ENCODE measurements at places on chromosomes 16 and 17.

DNA sequence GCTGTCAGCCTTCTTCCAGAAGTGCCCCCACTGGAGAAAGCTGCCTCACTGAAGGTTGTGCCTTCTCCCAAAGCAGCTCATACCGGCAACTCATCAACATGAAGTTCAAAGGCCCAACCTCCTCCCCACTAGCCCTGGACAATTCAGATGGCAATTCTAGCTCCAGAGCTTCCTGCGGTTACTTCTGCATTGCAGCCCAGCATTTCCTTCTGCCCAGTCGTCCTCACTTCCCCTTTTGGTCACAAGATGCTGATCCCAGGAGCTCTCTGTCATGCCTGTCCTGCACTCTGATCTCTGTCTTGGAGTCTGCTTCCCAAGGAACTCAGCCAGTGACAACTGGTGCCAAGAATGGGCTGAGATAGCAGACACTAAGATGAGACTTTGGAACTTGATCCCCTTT is 178.2 kb upstream of the SOX9 start:
- DNase-seq, result no peak

- DNase-seq, result no peak
These were observed 12.3 kb downstream of the KANSL1 start for GRCh38 chr17:46180892-46181274.

GRCh38 chr17:5354886-5355415 is 64.5 kb downstream of the NUP88 start:
- no peak for DNase-seq

GRCh38 chr16:13136901-13137300 is 235.5 kb downstream of the SHISA9 start:
- DNase-seq, result no peak

DNA sequence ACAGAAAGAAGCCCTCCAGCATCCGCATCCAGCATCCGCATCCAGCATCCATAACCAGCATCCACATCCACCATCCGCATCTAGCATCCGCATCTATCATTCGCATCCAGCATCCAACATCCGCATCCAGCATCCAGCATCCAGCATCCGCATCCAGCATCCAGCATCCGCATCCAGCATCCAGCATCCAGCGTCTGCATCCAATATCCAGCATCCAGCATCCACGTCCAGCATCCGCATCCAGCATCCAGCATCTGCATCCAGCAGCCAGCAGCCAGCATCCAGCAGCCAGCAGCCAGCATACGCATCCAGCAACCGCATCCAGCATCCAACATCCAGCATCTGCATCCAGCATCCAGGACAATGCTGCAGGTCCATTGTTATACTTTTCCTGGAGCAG is 671.0 kb upstream of the C16orf82 start:
- DNase-seq, result no peak

- DNase-seq, result no peak
These were observed 56.0 kb upstream of the FA2H start for GRCh38 chr16:74830648-74831047.

DNA sequence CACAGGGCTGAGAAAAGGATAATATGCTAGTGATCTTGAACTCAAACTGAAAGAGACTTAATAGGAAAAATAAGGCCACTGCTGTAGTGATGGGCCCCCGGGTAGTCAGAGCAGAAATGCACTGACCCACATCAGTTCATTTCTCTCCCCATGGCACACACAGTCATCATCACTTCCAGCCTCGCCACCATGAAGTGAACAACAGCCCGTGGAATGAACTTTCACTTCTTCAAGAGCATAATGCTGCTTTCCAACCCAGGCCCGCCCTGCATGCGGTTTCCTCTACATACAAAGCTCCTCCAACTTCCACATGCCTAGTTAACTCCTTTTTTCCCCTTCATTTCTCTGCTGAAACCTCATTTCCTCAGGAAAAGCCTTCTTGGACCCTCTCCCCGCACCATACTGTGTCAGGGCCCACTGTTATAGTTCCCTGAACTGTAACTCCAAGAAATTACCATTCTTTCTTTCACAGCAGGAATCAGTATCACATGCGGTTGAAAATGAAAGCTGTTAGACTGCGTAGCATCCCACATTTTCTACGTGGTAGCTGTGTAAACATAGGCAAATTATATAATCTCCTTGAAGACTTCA is 65.8 kb upstream of the SMIM36 start:
- no peak for DNase-seq

DNA sequence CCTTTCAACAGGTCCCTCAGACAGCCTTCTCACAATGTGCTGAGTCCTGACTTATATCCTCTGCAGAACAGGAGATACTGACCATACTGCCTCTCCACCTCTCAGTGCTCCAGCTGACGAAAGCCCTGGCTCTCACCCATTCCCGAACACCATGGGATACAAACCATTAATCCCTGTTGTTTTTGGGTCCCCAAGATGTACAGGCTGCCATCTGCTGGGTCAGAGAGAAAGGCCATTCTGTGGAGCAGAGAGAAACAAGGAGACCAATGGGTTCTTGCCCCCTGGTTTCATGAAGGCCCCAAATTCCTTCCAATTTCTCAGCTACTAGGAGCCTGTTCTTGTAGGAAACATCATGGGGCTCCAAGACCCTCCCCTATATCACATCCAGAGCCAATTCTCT is 3.0 kb downstream of the ERN2 start:
- no peak for DNase-seq

GRCh38 chr16:24988129-24988518 is 27.0 kb downstream of the ARHGAP17 start:
- no peak for DNase-seq

DNA sequence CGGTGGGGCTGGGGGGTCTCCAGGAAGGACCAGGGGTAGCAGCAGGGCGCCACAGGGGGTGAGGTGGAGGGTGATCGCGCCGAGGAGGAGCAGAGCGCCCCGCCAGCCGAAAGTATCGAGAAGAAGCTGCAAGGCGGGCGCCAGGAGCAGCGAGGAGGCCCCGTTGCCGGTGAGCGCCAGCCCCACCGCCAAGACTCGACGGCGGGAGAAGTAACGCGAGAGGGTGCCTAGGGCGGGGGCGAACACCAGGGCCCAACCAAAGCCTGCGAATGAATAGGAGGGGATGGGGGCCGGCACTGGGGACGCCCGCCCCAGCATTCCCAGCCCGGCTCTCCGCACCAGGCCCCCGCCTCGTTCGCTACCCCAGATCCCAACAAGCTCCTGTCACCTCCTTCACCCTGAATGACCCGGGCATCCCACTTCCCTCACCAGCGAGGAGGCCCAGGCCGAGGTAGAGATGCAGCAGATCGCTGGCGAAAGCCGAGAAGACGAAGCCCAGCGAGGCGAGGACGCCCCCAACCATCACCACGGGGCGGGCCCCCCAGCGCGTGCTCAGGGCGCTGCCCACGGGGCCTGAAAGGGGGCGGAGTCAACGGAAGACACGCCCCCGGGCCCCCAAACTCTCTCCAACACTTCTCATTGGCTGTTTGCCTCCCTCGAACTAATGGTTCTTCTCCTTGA is 1.3 kb downstream of the SLC16A11 start:
- DNase-seq, result no peak

DNA sequence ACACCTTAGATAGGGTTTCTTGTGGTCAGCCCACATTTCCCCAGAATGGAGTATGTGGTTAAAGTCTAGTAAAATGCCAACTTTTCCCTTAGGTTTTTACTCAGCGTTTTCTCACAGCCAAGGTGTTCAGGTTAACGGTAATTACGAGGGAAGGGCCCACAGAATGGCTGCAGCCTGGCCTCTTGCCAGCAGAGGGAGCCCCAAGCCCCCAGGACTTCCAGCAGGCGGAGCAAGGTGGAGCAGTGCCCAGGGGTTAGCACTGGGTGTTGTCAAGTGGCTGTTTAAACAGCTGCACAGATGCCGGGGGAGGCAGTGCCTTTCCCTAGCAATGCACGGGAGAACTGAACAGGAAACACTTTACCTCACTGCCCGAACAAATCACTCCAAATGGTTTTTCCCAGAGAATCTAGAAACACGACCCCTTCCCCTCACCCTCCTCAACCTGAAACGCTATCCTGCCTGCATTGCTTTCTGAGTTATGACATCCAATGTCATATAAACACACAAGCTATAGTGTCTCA is 6.6 kb downstream of the PHB1 start:
- DNase-seq, result peak; percentile 80

DNA sequence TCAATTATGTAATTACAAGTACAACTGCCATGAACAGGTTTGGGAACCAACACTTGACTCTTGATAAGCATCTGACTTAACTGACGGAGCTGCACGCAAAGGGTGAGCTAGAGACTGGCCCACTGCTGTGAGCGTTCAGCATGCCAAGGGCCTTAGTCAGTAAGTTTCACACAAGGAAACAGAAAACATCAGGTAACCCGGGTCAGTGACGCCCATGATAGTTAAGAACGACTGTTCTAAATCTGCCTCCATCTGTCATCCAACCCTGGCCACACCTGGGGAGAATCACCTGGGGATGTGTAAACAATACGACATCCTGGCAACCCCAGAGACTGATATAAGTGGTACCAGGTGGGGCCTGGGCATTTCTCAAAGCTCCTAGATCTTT is 12.3 kb downstream of the SMIM5 start:
- DNase-seq, result no peak

GRCh38 chr16:29994600-29995323 is 655 bp downstream of the HIRIP3 start:
- no peak for DNase-seq

GRCh38 chr17:39525801-39526506 is 64.7 kb downstream of the CDK12 start:
- DNase-seq, result no peak

DNA sequence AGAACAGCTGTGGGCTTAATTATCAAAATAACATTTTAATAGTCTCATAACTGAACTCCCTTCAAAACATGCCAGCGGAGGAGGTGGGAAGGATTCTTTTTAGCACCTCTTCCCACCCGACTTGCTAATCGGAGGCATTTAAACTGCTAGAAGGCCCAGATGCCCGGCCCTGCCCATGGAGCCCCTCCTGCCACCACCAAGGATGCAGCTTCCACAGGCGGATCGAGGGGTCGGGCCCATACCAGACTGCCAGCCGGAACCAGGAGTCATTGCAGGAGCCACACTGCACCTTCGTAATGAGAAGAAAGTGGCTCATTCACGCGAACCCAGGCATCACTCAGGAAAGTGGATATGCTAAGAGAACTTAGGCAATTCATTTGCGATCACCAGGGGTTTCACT is 201.2 kb downstream of the C16orf78 start:
- DNase-seq, result no peak

DNA sequence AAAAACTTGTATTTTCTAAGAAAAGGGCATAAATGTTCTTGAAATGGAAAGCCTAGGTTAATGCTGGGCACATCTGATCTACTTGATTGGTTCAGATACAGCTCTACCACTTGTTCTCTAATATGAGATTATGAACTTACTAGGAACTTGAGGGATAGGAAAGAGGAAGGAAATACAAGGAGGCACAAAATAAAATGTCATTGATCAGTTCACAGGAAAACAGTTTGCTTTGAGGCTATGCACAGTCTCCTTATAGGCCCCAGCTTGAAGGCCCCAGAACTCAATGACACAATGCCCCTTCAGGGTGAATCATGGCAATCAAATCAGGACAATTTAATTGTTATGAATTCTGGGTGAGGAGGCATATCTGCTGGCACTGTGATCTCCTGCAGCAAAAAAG is 27.1 kb downstream of the NXPH3 start:
- DNase-seq, result no peak

DNA sequence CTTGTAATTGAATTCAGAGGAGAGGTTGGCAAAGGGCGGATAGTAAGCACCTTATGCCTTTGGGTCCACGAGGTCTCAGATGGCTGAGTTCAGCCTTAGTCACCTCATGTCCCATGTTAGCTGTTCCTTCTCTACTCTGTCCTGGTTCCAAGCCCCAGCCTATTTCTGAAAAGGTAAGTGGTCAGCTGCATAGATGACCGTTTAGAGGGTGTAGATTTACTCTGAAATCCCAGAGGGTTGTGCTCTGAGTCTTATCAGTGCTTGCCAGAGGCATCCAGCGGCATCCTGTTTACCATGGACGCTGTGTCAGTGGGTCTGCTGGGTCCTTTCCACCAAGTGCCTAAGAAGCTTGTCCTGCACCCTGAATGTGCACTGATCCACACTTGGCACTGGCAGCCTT is 1.9 kb downstream of the ZNF778 start:
- DNase-seq, result no peak

DNA sequence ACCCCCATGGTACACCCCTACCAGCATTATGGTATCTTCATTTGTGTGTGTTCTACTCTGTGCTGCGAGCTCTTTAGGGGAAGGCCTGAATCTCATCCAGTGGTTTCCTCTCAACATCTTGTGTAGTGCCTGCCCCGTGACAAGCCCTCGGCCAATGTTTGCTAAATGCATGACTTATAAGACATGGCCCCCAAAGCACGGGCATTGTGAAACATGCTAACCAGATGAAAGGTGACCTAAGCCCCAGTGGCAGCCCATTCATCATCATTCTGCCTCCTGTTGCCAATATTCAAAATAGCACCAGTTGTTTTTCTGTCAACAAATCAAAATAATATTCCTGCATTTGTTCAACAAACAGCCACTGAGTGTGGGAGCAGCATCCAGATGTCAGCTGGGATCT is 108.8 kb upstream of the HSBP1 start:
- no peak for DNase-seq

GRCh38 chr17:57582881-57583756 is 162.0 kb downstream of the CCDC182 start:
- no peak for DNase-seq

DNA sequence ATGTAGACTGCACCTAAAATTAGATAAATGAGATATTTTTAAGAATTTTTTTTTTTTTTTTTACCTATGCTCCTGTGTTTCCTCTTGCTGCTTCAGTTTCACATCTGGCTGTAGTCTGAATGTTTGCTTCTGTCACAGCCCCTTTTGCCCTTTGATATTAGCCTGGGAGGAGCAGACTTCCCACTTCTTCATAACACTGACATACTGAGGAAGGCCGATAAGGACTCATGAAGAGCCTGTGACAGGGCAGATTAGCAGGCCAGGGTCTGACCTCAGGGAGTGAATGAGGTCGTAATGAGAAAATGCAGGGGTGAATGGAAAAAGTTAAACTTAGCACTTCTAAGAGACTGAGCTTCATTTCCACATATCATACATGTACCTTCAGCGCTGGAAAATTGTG is at the start of gene SLFN14:
TSS of gene SLFN14 (minus strand) at position 117 of the 400 bp plus-strand sequence. CDS start 2,757 bp downstream, outside the sequence.
- DNase-seq, result no peak

GRCh38 chr16:86614699-86615098 is 36.4 kb downstream of the FOXL1 start:
- DNase-seq, result no peak

Measured in stimulated activated CD4-positive, alpha-beta T cell treated with anti-CD3 and anti-CD28 coated beads, Interleukin-1b, Interleukin-23, amount 100 ng/mL, for 1 hour (primary cell).